ENCODE measurements at places on chromosomes 1 and 21.

DNA sequence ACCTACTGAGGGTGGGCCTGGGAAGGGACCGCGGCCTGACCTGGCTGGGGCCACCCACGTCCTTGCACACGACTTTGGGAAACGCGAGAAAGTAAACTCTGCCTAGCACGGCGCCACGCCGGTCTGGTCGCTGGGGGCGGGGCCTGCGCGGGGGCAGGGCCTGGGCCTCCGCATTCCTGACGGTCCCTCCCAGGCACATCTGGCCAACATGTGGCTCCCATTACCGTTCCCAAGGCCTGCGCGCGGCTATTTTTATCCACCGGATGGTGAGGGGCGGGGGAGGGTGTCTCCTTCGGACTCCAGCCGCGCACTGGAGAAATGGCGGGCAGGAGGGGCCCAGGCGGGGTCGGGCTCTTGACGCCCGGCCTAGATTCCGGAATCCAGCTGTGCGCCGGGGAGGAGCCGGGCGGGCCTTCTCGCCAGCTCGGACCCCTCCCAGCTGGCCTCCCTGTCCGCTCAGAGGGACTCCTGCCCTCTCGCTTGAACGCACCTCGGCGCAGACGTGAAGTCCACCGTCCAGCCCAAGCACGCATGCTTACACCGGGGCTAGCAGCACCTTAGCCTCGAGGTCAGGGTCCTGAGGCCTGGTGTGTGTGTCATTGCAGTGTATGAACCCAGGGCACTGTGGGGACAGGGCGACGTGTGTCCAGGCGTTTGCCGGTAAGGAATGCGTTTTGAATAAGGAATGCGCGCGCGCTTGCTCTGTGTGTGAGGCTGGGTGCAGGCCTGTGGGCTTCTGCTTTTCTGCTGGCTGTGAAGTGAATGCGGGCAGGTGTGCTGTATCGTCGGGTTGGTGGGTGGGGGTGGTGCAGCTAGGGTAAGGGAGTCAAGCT is 2.1 kb downstream of the EVA1B start:
- peak; percentile 49 for DNase-seq

- DNase-seq = no peak
These were observed 19.4 kb upstream of the LRRC53 start for GRCh38 chr1:74531796-74532195.

- no peak for DNase-seq
These were observed 6.3 kb upstream of the OSBPL9 start for GRCh38 chr1:51610637-51611036.

DNA sequence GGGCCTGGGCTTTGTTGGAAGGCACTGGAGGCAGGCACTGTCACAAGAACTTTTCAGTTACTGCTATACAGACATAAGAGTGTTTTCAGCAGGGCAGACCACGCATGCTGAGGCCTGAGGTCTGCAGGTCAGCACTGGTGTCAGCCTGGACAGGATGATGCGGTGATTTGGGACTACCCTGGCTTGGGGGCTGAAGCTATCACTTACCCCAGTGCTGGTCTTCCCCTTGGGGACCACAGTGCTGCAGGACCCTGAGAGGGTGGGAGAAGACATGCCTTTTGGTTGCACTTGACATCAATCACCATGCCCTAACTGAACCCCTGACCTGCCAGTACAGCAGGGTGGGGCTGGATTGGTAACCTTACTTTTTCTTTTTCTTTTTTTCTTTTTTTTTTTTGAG is 9.2 kb downstream of the DMRTB1 start:
- DNase-seq = no peak

- no peak for DNase-seq
These were observed 95.6 kb downstream of the TTC3 start for GRCh38 chr21:37168666-37169065.

GRCh38 chr21:39567180-39567972 is 45.4 kb upstream of the B3GALT5 start:
- DNase-seq = no peak

DNA sequence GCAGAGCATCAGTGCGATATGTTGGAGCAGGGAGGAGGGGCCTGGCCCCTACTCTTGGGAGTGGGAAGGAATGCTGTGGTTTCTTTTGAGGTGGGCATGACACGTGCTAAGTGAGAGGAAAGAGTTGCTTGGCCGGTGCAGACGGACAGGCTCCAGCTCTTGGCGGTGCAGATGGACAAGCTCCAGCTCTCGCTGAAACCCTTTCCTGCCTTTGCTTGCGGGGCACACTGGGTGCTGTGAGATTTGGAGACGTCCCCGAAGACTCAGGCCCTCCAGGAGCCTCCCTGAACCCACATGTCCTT is 15.9 kb downstream of the PDXK start:
- no peak for DNase-seq

GRCh38 chr1:180898441-180899219 is 14.1 kb upstream of the KIAA1614 start:
- DNase-seq = no peak

Measured in GM12892 (cell line).